ENCODE measurements at places on chromosomes 2 and 18.

GRCh38 chr2:158024288-158024898 is 77.3 kb upstream of the UPP2 start:
- DNase-seq: peak; percentile 65

- no peak for DNase-seq
These were observed 36.3 kb downstream of the EIPR1 start for GRCh38 chr2:3341336-3341735.

- no peak for DNase-seq
These were observed 143.4 kb downstream of the UBE2E3 start for GRCh38 chr2:181123798-181124231.

DNA sequence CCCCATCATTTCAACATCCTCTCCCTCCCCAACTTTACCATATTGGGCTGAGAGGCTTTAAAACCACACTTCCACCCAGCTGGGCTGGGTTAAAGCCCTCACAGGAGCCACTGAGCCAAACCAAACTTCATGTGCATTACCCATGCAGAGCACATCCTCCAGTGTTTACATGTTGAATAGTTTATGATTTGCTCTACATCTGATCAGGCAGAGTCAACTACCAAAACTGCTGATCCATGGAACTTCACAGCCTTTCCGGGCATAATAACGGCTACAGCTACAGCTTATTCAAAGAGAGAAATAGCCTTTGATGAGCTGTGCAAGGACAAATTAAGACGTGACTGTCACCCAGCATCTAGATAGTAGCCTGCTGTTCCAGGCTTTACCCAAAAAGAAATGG is 39.0 kb downstream of the MAIP1 start:
- no peak for DNase-seq

DNA sequence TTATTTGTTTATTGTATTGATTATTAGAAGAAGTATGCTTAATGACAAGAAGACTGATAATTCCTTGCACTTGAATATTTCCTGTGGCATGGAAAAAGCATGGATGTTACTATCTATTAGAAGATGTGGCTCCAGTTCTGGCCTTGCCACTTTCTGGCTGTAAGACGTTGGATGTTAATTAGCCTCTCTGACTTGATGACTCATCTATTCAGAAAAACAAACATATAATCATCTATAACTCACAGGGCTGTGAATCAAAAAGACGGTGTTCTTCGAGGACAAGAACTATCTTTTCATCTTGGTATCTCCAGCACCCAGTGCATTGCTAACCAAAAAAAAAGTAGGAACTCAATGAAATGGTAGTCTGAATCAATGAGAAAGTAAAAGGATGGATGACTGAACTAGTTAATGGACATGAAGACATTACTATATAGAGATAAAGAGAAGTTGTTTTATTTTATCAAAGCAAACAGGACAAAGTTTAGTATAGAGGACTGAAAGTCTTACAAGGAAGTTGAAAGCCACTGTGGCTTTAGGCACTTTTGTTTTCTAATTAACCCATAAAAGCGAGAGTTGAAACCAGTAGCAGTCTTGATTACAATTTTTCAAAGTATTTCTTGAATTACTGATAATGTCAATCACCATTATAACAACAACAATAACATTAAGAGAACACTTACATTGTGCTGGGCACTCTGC is 145.3 kb downstream of the RND3 start:
- DNase-seq: no peak

DNA sequence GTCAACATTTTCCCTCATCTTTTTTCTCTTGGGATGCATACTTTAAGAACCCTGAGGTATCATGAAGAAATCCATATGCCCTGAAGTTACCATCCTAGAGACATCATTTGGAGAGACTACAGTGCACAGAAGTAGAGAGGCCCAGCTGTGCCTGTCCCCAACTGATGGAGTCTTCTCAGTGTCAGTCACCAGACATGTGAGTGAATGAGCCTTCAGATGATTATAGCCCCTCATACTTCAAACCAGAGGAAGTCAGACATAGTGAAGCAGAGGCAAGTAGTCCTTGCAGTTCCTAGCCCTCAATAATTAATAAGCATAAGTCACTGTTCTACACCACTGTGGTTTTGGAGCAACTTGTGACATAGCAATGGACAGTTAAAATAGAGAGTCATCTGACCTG is 194.4 kb upstream of the ITGA4 start:
- DNase-seq: no peak

DNA sequence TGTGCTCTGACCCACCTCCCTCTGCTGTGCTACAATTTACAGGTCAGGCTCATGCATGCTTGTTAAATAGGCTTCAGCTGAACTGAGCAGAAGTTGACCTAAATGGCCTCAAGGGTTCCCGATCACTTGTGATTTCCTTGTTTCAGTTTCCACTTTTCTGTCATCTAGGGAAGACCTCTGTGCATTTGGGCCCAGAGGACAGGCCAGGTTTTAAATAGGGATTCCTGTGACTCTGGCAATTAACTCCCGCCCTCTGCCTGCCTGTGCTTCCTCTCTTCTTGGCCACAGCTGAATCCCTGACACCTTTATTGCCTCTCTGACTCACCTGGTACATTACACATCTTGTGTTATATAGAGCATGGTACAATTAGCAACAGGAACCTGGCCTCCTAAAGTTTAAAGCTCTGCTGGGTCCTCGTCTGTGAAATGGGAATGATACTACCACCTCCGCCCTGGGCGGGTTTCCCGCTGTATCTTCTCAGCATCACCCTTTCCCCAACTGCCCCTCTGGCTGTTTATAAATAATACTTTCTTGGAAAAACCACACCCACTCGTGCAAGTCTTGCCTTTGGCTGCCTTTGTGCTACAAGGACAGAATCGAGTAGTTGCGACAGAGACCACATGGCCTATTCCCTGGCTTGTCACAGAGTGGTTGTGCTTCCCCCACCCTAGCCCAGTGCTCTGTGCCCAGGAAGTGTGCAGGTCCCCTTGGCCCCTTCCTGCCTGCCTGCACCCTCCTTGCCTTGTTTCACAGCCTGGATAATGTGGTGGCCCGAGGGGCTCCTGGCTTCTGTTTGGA is 7.9 kb downstream of the CABLES1 start:
- no peak for DNase-seq

GRCh38 chr2:206368933-206369569 is 74.3 kb upstream of the ADAM23 start:
- DNase-seq: no peak

- peak; percentile 74 for DNase-seq
These were observed 4.6 kb downstream of the PROC start for GRCh38 chr2:127422559-127423477.

- DNase-seq: no peak
These were observed 90.1 kb upstream of the LRP1B start for GRCh38 chr2:142220901-142221300.

- no peak for DNase-seq
These were observed 755 bp downstream of the EIF4E2 start for GRCh38 chr2:232551250-232551638.

DNA sequence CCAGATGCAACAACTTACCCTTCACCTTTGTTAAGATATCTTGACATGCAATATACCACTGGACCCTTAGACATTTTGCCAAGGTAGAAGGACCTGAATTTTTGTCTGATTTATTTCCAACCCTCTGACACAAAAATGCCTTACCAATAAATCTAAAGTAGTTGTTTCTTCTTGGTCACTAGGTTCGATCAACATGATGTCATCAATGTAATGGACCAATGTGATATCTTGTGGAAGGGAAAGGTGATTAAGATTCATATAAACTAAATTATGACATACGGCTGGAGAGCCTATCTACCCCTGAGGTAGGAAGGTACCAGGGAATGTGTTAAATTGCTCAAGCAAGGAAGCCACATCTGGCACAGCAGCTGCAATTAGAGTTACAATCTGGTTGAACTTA is 67.7 kb upstream of the SERPINE2 start:
- no peak for DNase-seq

DNA sequence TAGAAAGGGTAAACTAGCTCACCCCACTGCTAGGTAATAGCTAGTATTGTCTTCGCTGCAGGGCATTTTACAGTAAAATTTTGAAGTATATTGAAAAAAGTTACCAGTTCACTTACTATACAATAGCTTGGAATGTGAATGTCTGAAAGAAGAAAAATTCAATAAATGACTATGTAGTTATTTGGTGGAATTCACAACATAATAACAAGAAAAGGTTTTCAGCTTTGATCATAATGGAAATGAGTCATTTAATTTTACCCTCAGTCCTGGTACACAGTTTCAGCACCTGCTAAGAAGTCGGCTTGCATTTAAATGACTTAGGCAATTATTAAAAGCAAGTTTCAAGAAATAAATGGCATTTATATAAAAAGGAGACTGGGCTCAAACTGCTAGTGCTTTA is 90.4 kb downstream of the NUP35 start:
- no peak for DNase-seq

GRCh38 chr2:7539760-7540159 is 622.5 kb downstream of the RNF144A start:
- no peak for DNase-seq

GRCh38 chr18:77079954-77080682 is 52.5 kb downstream of the MBP start:
- DNase-seq: no peak

- no peak for DNase-seq
These were observed 434.9 kb downstream of the DSEL start for GRCh38 chr18:67081482-67082211.

- no peak for DNase-seq
These were observed 2096.3 kb upstream of the CELF4 start for GRCh38 chr18:39661856-39662366.

- no peak for DNase-seq
These were observed 635.0 kb downstream of the ARHGAP15 start for GRCh38 chr2:143764261-143764660.

DNA sequence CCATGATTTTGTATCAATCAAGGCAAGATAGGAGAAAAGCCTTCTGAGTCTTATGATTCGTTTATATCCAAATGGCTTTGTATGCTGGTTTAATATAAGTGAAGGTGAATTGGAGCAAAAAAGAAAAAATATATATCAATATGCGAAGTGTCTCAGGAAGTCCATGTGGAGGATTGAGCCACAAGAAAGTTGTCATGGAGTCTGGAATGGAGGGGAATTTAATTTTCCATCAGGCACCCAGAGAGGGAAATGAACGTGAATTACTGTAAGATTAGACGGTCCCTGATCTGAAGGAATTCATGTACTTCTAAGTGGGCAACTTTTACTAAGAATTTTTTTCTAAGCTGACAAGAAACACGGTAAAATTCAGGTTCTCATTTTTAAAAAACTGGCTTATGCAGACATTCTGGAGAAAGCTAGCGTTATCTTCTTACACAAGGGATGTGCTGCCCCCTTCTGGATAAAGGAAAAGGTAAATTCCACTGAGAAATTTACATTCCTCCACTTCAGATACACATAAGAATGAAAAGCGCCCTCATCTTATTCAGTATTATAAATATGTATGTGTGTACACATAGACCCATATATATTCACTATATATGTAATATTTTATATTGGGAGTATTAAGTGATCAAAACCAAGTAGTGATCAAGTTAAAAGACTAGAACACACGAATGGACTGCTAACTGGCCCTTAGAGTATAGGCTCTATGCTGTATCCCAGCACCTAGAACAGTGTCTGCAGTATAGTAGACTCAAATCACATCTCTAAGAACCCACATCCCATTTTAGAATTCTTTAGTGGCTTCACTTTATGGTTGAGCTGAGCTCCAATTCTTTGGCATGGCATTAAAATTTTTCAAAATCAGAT is 289.0 kb upstream of the TFPI start:
- peak; percentile 21 for DNase-seq

DNA sequence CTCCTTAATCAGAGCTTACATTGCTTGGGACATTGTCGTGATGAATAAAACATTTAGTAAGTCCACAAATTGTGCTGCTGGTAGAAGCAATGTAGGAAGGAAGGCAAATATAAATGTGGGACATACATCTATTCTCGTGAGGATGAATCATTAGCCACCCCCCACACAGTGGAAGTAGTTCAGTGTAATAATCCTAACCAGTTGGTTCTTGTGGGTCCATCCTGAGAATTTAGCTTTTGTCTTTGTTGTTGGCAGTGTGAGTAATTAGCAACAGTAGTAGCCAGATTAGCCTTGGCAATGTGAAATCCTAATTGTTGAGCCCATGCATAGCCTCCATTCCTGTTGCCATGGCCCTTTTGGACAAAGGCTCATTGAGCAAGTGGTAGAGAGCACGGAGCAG is 532.1 kb downstream of the FBXO15 start:
- no peak for DNase-seq

DNA sequence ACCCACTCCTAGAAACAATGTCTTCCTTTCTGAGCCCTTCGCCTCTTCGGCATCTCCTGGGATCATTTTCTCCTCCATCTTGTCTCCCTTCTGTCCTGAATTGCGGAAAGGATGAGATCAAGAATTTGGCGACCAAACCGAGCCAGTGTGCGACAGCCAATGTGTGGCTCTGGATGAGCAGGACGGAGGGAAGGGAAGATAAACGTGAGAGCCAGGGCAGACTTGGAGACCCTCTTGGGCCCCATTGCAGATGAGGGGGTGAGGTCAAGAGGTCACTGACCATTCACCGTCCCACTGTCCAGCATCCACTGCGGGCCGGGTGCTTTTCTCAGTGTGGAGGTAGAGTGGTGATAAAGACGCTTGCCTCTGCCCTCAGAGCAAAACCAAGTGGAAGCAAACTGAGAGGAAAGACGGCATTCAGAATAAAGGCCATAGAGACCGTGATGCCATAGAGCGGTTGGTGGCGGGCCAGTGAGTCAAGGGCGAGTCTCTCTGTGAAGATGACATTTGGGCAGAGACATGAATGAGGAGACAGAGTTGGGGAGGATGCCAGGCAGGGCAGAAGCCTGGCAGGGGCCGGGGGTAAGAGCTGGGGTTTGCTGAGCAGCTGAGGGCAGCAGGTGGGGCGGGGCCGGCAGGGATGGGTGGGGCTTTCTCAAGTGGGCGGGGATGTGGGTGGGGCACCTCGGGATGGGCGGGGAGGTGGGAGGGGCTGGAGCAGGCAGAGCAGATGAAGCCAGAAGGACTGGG is 55.6 kb downstream of the ACAA2 start:
- peak; percentile 85 for DNase-seq

DNA sequence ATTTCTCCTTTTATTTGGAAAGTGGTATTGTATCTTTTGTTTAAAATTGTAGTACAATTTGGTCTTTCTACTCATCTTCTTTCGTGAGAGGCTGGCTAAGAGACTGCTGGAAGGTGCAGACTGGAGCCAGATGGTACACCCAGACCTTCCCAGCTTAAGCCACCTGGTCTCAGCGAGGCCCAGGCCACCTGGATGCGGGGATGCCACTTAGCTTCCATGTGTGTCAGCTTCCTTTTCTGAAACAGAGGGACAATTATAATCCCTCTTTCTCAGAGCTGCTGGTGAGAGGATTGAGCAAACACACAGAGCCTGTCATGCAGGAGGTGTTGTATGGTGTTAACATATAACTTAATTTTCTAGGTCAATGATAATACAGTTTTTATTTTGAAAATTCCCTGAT is 17.4 kb downstream of the FARP2 start:
- DNase-seq: peak; percentile 76

GRCh38 chr2:241048949-241049343 is 50.5 kb downstream of the SNED1 start:
- no peak for DNase-seq

- DNase-seq: no peak
These were observed 44.9 kb downstream of the APLF start for GRCh38 chr2:68512326-68512725.

DNA sequence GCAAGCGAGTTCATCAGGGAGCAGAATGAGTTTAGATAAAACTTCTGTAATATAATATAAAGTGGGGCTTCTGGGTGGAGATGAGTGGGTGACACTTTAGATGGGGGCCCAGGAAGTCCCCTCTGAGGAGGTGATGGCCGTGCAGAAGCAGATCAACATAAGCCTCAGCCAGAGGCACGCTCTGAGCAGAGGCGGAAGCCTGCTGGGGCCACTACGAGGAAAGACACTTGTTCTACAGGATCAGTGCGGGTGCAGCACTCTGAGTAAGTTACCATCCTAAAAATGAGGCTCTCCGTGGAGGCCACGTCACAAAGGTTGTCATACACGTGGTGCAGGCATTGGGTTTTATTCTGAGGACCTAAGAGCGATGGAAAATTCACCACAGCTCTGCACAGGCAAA is 22.3 kb downstream of the TMEM18 start:
- no peak for DNase-seq
